ENCODE measurements at places on chromosomes 2 and 18.

DNA sequence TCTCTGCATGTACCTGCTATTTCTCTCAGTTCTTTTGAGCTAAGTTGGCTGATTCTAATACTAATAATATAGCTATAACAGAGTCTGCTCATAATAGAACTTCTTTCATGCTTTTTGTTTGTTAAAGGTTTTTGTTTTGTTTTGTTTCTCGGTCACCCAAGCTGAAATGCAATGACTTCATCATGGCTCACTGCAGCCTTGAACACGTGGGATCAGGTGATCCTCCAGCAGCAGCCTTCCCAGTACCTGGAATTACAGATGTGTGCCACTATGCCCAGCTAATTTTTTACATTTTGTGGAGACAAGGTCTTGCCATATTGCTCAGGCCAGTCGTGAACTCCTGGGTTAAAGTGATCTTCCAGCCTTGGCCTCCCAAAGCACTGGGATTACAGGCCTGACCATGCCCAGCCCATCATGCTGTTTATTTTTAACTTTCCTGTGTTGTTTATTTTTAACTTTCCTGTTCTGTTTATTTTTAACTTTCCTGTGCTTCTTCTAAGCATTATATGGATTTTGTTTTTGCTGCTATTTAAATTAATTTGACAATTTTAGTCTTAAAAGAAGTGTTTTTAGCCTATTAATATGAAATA is 763.8 kb upstream of the CDH7 start:
- DNase-seq = no peak

GRCh38 chr2:121710470-121711170 is 26.1 kb downstream of the NIFK start:
- DNase-seq = no peak

DNA sequence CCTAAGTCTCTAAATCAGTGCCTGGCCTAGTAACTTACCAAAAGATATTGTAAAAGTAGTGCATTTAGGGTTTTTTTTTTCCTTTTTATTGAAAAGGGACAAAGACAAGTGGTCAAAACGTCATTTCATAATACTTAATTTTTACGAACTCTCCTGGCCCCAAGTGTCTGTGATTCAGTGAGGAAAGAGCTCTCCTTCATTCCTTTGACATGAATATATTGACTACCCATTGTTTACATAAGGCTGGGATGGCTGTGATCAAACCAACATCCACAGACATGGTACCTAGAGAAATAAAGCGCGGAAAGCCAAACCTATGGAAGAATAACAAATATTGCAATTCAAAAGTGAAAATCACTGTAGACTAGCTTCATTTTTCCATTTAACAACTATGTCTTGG is 198.4 kb downstream of the BABAM2 start:
- no peak for DNase-seq

DNA sequence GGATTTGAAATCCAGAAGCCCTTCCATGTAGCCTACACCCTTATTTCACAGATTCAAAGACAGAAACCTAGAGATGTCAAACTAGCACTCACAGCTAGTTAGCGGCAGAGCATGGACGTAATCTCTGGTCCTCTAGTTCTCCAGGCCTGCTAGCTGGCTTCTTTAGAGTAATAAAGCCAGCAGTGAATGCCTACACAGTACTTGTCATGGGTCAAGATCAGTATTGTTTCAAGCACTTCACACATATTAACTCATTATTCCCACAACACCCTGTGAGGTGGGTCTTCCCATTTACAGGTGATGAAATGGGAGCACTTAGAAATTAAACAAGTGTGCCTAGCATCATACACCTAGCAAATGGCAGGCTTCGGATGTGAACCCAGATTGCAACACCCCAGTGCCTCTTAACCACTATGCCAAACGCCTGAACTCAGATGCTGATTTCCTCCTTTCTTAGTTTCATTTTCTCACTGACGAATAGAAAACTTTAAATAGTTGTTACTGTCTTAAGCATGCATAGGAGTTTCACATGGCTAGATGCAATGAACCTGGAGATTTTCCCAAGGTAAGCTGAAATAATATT is 14.5 kb upstream of the ZBTB14 start:
- peak; percentile 43 for DNase-seq

DNA sequence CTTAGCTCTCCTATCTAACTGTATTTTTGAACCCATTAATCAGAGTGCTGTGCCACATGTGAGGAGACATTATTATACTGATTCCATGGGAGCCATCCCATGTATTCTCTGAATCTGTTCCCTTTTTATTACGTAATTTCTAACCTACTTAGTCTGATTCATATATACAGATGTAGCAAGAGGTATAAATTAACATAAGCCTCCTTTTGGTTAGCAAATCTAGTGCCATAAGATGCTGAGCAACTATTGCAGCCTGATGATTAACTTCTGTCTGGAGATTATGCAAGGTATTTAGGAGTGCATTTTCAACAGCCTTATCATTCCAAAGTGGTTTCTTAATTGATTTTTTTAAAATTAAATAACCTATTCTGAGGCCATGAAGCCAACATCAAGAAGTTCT is 114.1 kb upstream of the MSH2 start:
- DNase-seq = no peak

- DNase-seq = no peak
Observed at GRCh38 chr2:96665083-96665569, 22.6 kb downstream of the FER1L5 start.

DNA sequence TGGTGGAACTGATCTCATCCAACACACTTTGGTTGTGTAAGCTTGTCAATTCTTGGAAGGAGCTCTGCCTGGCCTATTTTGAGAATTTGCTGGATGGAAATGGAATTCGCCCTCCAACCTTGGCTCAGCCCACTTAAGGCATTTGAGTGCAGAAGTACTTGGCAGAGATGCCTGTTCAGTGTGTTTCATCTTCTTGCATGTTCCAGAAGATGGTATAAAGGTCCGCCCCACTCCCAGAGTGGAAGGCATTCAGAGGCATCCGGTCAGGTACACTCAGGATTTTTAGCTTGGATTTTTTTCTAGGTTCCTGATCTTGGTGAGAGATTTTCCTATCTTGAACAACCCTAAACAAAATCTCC is 61.3 kb upstream of the TXNDC2 start:
- DNase-seq = no peak

DNA sequence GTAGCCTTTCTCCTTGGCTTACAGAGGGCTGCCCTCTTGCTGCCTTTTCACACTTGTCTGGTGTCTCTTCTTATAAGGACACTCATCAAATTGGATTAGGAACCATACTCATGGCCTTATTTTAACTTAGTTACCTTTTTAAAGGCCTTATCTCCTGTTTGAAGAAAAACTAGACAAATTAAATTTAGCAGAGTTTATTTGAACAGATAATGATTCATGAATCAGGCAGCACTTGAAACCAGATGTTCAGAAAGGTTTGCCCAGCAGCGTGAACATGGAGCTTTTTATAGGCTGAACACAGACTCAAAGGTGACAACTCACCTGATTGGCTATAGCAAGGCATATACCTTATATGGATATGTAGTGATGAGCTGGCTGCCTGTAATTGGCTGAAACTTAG is 238.0 kb downstream of the GULP1 start:
- no peak for DNase-seq

- no peak for DNase-seq
Observed at GRCh38 chr2:174870787-174871186, 106.5 kb upstream of the CHRNA1 start.

GRCh38 chr2:16085073-16085472 is 144.7 kb downstream of the MYCN start:
- DNase-seq = no peak

DNA sequence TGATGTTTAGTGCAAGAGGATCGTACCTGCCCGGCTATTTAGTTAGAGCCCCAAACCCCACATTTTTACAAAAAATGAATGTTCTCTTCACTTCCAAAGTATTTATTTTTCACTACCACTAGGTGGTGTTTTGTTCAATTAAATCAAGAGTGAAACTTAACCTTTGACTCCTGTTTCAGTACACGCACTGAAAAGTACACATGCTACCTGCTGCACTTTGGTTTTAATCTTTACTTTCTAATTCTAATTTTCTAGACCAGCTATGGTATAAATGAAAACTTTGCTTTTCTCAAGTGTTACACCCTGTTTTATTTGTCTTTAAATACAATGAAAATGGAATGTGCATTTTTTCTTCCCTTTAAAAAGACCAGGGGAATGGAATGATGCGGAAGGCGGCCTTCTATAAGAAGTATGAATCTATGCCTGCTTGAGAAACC is 31.4 kb upstream of the CHN1 start:
- peak; percentile 27 for DNase-seq

DNA sequence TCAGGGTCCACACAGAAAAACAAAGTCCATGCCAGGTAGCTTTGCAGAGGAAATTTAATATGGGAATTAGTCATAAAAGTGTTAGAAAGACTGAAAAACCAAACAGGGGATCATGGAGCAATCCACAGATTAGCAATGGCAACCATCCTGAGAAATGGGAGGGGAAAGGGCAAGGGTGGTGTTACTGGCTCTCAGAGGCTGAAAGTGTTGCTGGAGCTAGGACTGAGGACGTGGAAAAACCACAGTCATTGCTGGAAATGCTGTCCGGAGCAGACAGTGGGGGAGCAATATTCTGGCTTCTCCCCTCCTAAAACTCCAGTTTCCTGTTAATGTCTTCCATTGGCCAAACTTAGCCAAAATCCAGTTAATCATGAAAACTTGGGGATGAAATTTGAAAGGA is 172.4 kb downstream of the ZBTB7C start:
- no peak for DNase-seq

GRCh38 chr18:13245481-13246000 is 27.0 kb downstream of the LDLRAD4 start:
- no peak for DNase-seq

All from central memory CD4-positive, alpha-beta T cell (primary cell).